HTR-8/SVneo (cell line): ENCODE measurements at places on chromosomes 6 and 20.

- no peak for DNase-seq
These were observed 723.7 kb downstream of the COL12A1 start for GRCh38 chr6:74482180-74482579.

DNA sequence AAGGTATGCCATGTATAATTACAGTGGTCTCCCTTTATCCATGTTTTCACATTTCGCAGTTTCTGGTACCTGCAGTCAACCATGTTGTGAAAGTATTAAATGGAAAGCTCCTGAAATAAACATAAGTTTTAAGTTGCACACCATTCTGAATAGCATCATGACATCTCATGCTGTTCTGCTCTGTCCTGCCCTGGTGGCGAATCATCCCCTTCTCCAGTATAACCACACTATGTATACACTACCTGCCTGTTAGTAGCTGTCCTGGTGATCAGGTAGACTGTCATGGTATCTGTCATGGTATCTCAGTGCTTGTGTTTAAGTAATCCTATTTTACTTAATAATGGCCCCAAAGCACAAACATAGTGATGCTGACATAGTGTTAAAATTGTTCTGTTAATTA lies 97.1 kb downstream of the ZFAND3 start:
- no peak for DNase-seq

- DNase-seq: no peak
These were observed 8.8 kb upstream of the VSX1 start for GRCh38 chr20:25090492-25091429.

- no peak for DNase-seq
These were observed 196.8 kb downstream of the FARS2 start for GRCh38 chr6:5457983-5458683.

- DNase-seq: no peak
These were observed 767 bp downstream of the PTK6 start for GRCh38 chr20:63536241-63536977.

DNA sequence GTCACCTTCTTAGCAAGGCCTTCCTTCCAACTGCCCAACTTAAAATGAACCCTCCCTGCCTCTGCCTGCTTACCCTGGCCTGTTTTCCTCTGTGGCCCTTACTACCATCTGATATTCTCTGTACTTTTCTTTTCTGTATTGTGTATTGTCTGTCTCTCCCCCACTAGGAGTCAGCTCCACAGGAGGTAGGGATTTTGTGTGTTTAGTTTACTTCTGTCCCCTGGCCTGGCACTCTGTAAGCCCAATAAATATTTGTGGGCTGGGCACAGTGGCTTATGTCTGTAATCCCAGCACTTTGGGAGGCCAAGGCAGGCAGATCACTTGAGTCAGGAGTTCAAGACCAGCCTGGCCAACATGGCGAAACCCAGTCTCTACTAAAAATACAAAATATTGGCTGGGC lies 72.8 kb downstream of the RIPOR3 start:
- DNase-seq: no peak

- no peak for DNase-seq
These were observed 318.5 kb upstream of the JARID2 start for GRCh38 chr6:14927398-14927797.

- DNase-seq: peak; percentile 93
These were observed 89.7 kb upstream of the EPB41L1 start for GRCh38 chr20:36064658-36065426.

DNA sequence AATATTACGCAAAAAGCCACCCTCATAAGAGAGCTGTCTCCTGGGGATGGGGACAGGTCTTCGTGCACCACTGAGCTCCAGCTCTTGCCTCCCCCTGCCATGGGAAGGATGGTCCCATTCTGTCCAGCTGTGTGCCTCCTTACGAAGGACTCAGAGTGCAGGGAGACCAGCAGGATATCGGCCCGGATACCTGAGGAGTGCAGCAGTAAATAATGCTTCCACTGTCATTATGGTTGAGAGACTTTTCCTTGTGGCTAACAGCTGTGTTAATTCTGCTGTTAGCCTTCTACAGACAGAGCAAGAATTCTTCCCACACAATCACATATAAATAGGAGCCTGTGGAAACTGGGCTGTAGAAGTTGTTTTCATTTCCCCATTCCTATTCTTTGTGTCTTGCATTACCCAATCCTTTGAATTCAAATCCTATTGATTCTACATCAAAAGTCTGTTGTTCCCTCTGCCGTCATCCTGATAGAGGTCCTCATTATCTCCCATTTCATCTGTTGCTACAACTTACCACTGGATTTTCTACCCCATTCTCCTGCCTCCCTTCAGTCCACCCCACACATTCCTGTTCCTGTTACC lies 364.6 kb upstream of the SOX4 start:
- DNase-seq: no peak

- DNase-seq: no peak
These were observed 317.8 kb upstream of the SULF2 start for GRCh38 chr20:48102931-48103660.

DNA sequence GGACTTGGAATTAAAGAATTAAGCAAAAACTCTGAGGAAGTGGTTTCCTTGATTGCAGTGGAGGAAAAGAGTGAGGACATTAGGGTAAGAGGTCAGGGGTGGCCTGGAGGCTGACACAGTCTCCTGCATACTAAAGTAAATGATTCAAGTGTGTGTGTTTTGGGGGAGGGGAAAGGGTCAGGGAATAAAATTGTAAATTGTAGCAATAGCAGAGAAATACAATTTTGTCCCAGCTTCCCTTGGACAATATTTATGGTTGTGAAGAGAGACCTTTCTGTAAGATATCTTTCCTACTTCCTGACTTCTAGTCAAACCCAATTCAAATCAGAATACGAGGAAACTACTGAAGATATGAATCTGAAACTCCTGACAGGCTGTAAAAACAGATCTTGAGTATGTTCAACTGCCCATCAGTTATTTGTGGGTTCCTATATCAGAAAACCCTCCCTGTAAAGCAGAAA lies 143.4 kb upstream of the HMGN3 start:
- DNase-seq: no peak

DNA sequence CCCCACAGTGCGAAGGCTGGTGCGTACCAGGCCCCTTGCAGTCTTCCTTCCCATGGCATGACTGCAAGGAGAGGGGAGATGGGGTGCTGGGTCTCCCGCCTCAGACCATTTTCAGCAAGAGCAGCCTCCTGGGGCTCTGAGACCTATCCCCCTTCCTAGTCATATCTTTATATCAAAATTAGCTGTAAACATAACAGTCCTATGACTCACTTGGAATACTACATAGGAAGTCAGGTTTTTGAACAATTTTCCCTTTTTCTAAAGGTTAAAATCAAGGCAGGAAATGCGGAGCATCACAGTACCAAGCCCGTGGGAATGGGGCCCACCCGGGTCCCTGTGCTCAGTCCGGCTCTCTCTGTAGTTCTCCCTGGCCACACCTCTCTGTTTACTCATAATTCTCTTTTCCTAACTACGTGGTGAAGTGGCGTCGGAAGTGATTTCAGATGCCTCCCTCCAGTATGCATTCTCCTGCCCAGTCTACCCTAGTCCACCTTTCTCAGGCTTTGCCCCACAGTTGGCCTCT lies 109.8 kb upstream of the TMEM170B start:
- DNase-seq: no peak

- DNase-seq: no peak
These were observed 189.0 kb upstream of the SOX4 start for GRCh38 chr6:21404577-21404976.
